DMS153 (cell line): ENCODE measurements at places on chromosomes 16 and 17.

DNA sequence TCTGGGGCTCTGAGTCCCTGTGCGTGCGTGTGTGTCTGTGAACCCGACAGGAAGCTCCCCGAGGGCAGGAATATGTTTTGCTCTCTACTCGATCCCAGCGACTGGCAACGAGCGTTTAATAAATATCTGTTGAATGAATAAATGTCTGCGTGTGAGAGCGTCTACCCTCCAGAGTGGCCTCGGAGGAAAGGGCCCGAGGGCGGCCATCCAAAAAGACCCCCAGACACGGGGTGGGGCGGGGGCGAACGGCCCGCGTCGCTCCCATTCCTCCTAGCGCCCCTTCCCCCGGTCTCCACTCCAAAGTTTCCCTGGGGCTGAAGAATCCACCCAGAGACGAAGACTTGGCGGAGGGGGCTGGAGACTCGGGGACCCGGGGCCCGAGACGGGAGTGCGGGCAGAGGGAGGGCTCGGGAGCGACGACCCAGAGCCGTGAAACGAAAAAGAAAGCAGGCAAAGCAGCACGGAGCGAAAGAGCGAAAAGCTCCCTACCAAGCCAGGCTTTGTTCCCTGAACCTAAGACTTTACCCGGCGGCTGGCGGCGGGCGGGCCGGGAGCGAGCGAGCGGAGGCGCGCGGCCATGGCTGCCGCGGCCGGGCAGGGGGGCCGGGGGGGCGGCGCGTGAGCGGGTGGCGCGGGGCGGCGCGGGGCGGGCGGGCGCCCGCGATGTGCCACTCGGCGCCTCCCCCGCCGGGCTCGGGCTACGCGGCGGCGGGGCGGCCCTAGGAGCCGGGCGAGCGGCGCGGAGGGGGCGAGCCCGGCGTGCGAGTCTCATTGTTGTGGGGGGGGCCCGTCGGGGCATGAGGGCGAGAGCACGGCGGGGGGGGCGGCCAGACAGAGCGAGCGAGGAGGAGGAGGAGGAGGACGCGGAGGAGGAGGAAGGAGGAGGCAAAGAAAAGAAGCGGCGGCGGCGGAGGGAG, at the start of gene MLLT6:
Gene MLLT6, plus strand, starts transcription at position 668 of the 917 bp plus-strand sequence. CDS start 360 bp downstream, outside the sequence.
- peak; percentile 33 for DNase-seq

- DNase-seq, result no peak
Measured at GRCh38 chr17:7897773-7898172, 9.2 kb downstream of the CHD3 start.

- DNase-seq, result no peak
Measured at GRCh38 chr16:27753563-27753962, 203.6 kb downstream of the KATNIP start.

GRCh38 chr16:51592535-51593300, 441.6 kb upstream of the SALL1 start:
- no peak for DNase-seq

GRCh38 chr17:80817321-80817845, 174.3 kb upstream of the CHMP6 start:
- no peak for DNase-seq

- no peak for DNase-seq
Measured at GRCh38 chr17:38428643-38429371, 543 bp downstream of the ARHGAP23 start.

- no peak for DNase-seq
Measured at GRCh38 chr17:19433255-19433654, 22.2 kb downstream of the RNF112 start.

DNA sequence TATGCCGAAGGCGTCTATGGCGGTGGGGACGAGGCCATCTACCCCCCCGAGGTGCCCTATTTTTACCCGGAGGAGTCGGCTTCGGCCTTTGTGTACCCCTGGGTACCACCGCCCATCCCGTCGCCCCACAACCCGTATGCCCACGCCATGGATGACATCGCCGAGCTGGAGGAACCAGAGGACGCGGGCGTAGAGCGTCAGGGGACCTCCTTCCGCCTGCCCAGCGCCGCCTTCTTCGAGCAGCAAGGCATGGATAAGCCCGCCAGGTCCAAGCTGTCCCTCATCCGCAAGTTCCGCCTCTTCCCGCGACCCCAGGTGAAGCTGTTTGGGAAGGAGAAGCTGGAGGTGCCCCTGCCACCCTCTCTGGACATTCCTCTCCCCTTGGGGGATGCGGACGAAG, 11.4 kb downstream of the MYO15A start:
- no peak for DNase-seq

- DNase-seq, result no peak
Measured at GRCh38 chr17:40632216-40632615, 15.4 kb downstream of the SMARCE1 start.

- no peak for DNase-seq
Measured at GRCh38 chr16:75287708-75288107, 36.3 kb upstream of the BCAR1 start.

GRCh38 chr17:11924076-11924475, 73.2 kb downstream of the ZNF18 start:
- no peak for DNase-seq
